ENCODE measurements at places on chromosomes 1 and 21.
A peak's percentile ranks its signal among the peaks of the same experiment; 100 is the strongest.

- H3K36me3 ChIP-seq, result no peaks in the 10 kb centered on the region
- no peak for DNase-seq
- no peaks in the 10 kb centered on the region for H3K27me3 ChIP-seq
- no peaks in the 10 kb centered on the region for H3K4me1 ChIP-seq
- no peak overlapping the region for H3K4me3 ChIP-seq
Measured at GRCh38 chr1:205763980-205764379, 11.3 kb downstream of the RAB29 start.

GRCh38 chr1:54299037-54299436 lies 99.1 kb downstream of the MRPL37 start:
- no peaks in the 10 kb centered on the region for H3K36me3 ChIP-seq
- H3K27ac ChIP-seq, result peak overlapping the region; percentile 84
- H3K4me1 ChIP-seq, result peaks cover 93% of the 10 kb centered on the region
- no peak overlapping the region for H3K4me3 ChIP-seq

GRCh38 chr1:32020339-32020738 lies 6.7 kb downstream of the KHDRBS1 start:
- DNase-seq, result no peak
- H3K27ac ChIP-seq, result no peak overlapping the region
- peaks cover 95% of the 10 kb centered on the region for H3K4me1 ChIP-seq
- no peaks in the 10 kb centered on the region for H3K36me3 ChIP-seq

GRCh38 chr1:228012555-228012954 lies 5.8 kb downstream of the WNT3A start:
- DNase-seq, result peak; percentile 74
- no peaks in the 10 kb centered on the region for H3K27me3 ChIP-seq
- no peaks in the 10 kb centered on the region for H3K36me3 ChIP-seq
- H3K27ac ChIP-seq, result no peak overlapping the region

- no peak for DNase-seq
- no peaks in the 10 kb centered on the region for H3K36me3 ChIP-seq
- H3K4me3 ChIP-seq, result no peak overlapping the region
- no peaks in the 10 kb centered on the region for H3K4me1 ChIP-seq
- no peaks in the 10 kb centered on the region for H3K27me3 ChIP-seq
Measured at GRCh38 chr21:44984792-44985440, 45.1 kb downstream of the SLX9 start.

DNA sequence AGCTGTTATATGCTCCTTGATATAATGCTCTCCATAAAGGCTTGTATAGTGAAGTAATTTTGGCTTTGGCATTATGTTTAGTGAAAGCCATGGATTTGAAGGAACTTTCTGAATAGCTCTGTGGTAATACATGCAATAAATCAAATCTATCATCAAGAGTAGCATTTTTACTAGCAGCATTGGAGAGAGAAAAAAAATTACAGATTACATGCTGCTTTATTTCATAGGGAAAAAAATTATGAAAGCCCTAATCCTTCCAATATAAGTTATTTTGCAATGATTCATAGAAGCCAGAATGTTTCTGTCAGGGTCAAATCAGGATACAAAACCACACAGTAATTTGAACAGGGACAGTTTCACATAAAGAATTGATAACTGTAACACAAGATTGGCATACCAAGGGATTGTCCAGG lies 250.0 kb downstream of the SPATA17 start:
- no peaks in the 10 kb centered on the region for H3K27me3 ChIP-seq
- H3K4me1 ChIP-seq, result no peaks in the 10 kb centered on the region
- H3K27ac ChIP-seq, result no peak overlapping the region
- DNase-seq, result no peak
- no peak overlapping the region for H3K4me3 ChIP-seq
- H3K36me3 ChIP-seq, result no peaks in the 10 kb centered on the region

DNA sequence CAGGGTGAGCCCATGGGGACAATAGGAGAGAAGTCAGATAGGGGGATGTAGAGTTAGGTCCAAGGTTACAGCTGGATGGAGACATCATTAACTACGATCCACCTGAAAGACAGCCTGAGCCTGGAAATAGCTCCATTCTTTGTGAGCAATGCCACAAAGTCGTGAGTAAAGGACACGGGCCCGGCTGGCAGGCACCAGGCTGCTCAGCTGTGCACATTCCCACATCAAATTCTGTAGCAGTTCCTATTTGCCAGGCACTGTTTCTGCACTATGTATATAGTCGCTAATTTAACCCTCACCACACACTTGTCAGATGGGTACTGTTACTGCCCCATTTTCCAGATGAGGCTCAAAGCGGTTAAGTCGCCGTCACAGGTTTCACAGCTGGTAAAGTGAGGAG lies 338.0 kb upstream of the KAZN start:
- H3K27me3 ChIP-seq, result no peaks in the 10 kb centered on the region
- peak overlapping the region; percentile 29 for H3K27ac ChIP-seq
- H3K36me3 ChIP-seq, result no peaks in the 10 kb centered on the region
- peaks cover 22% of the 10 kb centered on the region for H3K4me1 ChIP-seq
- no peak overlapping the region for H3K4me3 ChIP-seq

- H3K4me3 ChIP-seq, result no peak overlapping the region
- no peak overlapping the region for H3K27ac ChIP-seq
- DNase-seq, result no peak
- H3K27me3 ChIP-seq, result no peaks in the 10 kb centered on the region
Measured at GRCh38 chr21:30211071-30211470, 4.8 kb downstream of the CLDN8 start.

- H3K4me3 ChIP-seq, result no peak overlapping the region
- DNase-seq, result no peak
- peaks cover 32% of the 10 kb centered on the region for H3K4me1 ChIP-seq
- no peak overlapping the region for H3K27ac ChIP-seq
Measured at GRCh38 chr1:39849203-39849602, 34.1 kb downstream of the TRIT1 start.

All from vagina (tissue), 2 donors.